ENCODE measurements at places on chromosomes 3 and 15.

DNA sequence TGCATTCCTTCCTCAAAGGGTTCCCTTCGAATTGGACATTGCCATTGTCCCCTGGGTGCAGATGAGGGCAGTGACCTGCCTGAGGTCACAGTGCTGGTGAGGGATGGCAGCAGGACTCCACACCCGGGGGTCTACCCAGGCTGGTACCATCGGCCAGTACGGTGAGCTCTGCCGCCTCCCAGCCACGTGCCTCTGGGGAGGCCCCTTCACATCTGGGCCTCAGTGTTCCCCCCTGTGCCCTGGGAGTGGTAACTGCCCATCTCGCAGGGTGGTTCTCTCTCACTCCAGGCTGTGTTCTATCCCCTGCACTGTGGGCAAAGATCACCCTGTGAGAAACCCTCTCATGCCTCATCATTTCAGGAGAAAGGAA is 99.4 kb upstream of the IQSEC1 start:
- no peak for DNase-seq

DNA sequence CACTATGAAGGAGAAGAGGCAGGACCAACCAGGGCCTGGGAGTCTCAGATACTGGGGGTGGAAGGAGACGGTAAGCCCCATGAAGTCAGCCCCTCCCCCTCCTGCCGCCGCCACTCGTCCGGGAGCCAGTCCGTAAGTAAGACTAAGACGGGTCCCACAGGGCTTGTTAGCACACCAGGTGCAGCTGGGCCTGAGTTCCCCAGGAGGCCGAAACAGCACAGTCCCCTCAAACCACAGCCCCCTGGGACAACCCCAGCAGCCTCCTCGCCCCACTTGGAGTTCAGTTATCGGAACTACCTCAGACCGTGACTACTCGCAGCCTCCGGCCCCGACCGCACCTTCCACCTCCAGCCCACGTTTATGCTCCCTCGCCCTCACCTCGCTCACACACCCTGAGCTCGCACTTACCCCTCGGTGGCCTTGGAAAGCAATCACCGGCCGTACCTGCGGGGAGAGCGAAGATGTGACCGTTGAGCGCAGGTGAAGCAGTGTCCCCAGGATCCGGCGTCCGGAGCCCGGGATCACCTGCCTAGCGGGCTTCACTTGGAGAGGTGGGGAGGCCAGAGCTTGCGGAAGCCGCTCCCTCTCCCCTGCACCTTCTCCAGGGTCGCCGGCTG is 557 bp downstream of the ELL3 start:
- no peak for DNase-seq

- no peak for DNase-seq
Observed at GRCh38 chr15:57537072-57537471, 54.6 kb upstream of the MYZAP start.

DNA sequence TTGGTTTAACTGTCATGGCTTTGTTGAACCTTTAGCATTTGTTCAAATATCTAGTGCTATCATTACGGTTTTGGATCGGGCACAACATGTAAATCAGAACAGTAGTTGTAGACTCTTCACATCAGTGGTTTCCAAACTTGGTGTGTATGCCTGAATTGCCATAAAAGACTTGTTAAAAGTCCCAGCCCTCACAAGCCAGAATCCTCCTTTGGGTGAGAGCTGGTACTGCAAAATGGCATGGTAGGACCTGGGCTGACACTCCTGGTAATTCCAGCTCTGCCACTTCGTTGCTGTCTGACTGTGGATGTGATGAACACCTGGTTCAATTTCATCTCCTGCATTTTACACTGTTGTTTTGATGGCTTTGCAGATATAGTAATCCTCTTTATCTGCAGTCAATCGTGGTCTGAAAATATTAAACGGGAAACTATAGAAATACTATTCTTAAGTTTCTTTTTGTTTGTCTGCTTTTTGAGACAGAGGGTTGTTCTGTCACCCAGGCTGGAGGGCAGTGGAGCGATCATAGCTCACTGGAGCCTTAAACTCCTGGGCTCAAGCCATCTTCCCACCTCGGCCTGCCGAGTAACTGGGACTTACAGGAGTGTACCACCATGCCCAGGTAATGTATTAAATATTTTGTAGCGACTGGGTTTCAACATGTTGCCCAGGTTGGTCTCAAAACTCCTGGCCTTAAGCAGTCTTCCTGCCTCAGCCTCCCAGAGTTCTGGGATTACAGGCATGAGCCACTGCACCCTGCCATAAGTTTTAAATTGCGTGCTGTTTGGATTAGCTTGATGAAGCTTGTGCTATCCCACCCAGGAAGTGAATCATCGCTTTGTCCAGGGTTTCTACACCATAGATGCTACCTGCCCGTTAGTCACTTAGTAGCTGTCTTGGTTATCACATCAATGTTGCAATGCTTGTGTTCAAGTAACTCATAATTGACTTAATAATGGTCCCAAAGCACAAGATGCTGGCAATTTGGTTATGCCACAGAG is 61.6 kb downstream of the RAB7A start:
- no peak for DNase-seq

DNA sequence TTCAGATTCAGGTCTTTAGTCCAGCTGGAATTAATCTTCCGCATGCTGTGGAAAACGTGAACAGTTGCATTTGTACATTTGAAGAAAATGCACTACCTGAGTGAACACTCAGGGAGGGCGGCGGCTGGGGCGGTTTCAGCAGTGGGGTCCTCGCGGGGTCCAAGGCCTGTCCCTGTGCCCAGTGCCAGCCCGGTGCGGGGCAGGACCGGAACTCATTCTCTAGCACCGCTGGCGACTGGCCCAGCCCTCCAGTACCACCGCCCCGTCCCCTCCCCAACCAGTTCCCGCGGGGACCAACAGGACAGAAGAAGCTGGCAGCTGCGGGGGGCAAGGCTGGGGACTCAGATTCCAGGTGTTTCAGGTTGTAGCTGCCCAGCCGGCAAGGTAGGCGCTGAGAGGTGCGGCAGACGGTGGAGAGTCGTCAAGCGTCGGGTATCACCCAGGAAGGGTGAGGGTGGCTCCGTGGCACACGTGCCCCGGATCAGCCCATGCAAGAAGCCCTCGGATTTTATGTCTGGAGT is 72.2 kb upstream of the ARNT2 start:
- no peak for DNase-seq

DNA sequence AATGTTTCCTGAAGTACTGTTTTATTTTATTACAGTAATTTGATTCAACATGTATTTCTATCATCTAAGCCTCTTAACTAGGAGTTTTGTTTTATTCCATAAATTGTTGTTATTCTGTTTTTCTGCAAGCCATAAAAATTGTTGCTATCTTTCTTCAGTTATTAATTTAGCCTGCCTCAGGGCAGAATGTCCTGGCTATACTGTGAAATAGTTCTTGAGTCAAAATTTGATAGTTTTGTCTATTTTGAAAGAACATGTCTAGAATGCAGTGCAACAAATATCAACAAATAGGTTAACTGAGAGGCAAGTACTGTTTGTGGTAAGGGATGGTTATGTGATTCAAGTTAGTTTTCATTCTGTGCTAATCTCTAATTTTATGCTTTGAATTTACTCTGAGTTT is 63.9 kb downstream of the PPARG start:
- no peak for DNase-seq

- DNase-seq, result no peak
Observed at GRCh38 chr3:37675833-37676596, 185.7 kb upstream of the CTDSPL start.

- DNase-seq, result no peak
Observed at GRCh38 chr3:186824430-186825139, 17.9 kb upstream of the ADIPOQ start.

- DNase-seq, result no peak
Observed at GRCh38 chr15:41438206-41438605, 21.3 kb downstream of the RTF1 start.

DNA sequence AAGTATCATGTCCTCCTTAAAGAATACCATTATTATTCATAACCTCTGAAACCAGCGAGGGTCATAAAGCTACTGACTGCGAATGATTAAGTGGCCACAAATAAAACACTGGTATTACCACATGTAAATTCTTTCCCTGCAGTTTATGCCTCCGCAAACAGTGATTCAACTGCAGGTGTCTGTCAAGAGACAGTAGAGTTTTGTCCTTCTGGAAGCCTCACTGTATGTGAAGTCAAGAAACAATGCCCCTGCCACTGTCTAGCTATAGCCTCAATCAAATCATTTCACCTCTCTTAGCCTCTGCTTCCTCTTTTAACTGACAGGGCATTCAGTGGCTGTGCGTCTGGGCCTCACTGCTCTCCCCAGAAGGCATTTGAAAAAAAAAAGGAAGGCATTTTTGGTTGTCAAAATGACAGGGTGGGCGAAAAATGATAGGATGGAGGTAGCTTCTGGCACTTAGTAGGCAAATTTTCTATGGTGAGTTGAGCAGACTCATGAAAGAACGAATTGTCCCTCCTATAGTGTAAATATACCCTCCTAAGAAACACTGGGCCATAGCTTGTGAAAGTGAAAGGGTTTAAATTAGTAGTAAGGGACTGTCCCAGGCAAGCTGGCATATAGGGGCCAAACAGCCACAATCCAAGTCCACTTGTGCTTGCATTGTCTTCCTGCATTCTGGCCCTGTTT is 66.7 kb downstream of the FILIP1L start:
- no peak for DNase-seq

DNA sequence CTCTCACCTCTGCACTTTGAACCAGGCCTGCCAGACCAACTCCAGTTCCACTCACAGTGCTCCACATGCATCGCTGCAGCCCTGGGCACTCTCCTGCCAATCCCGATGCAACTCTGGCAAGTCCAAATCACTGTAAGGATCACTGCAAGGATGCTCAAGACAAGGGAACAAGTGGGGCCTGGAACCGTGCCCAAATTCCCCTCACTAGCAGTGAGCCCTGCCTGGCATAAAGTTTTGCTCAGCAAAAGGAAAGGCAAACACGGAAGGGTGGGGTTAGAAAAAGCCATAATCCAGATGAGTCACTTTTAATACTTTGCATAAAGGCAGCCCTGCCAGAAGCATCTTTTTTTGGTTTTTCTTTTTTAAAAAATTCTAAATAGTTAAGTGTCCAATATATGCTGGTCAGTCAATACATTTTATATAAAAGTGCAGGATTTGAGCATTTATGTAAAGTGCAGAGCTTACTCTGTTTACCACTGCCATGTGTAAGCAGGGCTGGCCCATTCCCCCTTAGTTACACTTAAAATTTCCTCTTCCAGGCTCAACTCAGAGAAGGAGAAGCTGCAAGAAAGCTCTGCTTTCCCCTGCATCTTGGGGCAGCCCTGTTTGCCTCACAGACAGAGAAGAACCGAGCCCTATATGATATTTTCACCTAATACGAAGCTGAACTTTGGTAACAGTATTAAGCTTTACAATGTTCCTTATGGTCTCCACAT is 102.2 kb downstream of the CD47 start:
- no peak for DNase-seq

- no peak for DNase-seq
Observed at GRCh38 chr3:48187301-48187578, 977 bp downstream of the CDC25A start.

GRCh38 chr3:45508483-45509037 is 86.0 kb upstream of the LIMD1 start:
- DNase-seq, result no peak

- DNase-seq, result no peak
Observed at GRCh38 chr3:47133641-47134040, 30.3 kb downstream of the SETD2 start.

DNA sequence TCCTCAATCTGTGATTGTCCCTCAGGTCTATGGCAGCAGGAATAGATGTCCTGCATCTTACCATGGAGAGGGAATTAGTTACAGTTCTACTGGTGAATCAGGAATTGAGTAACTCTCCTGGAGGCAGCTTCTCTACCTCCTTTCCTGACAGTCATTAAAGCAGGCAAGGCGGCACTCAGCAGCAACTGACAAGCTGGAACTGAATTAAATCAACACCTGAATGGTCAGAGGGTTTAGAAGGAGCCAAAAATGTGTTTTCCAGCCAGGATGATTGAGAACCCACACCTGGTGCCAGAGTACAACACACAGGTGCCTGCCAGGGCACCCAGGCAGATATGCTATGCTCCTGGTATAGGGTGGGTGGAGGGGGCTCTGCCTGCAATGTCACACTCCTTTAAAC is 43.1 kb upstream of the TIPARP start:
- DNase-seq, result no peak

- DNase-seq, result no peak
Observed at GRCh38 chr3:196803891-196804468, 63.7 kb upstream of the SENP5 start.

- no peak for DNase-seq
Observed at GRCh38 chr15:40263024-40263754, 19.7 kb downstream of the ANKRD63 start.

GRCh38 chr3:86954226-86954625 is 36.7 kb downstream of the VGLL3 start:
- DNase-seq, result no peak

- no peak for DNase-seq
Observed at GRCh38 chr3:114218578-114219185, 18.7 kb downstream of the ZNF80 start.

- DNase-seq, result no peak
Observed at GRCh38 chr3:195896361-195897080, 11.8 kb downstream of the TNK2 start.

- DNase-seq, result no peak
Observed at GRCh38 chr3:130473416-130473815, 43.6 kb upstream of the COL6A6 start.

DNA sequence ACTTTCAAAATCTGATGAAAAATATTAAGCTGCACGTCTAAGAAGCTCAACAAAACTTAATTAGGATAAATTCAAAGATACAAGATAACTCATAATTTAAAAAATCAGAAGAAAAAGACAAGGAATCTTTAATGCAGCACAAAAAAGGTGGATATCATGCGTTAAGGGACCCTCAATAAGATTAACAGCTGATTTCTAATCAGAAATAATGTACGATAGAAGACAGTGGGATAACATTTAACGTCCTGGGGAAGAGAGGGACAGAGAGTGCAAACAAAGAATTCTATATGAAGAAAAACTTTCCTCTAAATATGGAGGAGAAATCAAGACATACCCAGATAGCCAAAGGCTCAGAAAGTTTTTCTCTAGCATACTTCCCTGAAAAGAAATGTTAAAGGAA is 519.5 kb downstream of the PYDC2 start:
- DNase-seq, result no peak

DNA sequence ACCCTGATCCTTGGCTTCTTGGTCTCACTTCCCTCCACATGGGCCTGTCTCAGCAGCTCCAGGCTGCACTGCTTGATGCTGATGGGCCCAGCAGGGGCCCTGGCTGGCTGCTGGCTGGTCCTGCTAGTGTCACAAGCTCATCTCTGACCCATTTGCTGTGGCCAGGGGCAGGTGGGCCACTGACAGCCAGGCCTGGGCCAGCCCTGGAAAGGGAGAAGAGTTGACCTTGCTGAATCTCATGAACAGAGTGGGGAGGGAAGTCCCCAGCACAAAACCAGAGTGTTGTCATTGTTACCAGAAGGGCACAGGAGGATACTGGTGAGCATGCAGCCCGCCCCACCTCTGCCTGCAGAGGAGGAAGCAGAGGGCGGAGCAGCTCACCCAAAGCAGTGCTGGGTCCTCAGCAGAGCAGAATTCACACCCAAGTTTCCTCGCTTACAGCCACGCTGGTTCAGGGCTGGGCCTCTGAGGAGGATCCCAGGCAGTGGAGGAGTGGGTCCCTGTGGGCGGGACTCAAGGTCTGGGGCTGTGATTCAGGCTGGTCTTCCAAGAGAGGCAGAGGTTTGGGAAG is 7.6 kb upstream of the KLF15 start:
- no peak for DNase-seq

- DNase-seq, result no peak
Observed at GRCh38 chr15:74134387-74135027, 4.1 kb downstream of the ISLR2 start.

Data from urinary bladder (tissue), 4 donors.